ENCODE measurements at places on chromosomes 1 and 21.

- no peak for DNase-seq
Observed at GRCh38 chr1:30191154-30191702, 532.2 kb downstream of the MATN1 start.

DNA sequence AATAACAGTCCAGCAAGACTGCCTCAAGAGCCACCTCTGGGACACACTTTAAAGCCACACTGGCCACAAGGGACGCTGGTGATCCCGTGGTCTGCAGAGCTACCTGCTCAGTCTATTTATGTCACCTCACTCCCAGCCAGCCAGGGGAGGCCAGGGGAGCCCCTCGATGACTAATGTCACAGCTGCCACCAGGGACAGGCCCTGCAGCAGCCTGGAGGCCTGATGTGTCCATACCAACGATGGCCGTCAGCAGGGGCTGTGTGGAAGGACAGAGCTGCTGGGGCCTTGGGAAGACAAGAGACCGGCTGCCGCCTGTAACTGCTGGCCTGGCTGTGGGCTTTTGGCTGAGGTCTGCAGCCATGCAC lies 71.0 kb downstream of the SIK1 start:
- no peak for DNase-seq

DNA sequence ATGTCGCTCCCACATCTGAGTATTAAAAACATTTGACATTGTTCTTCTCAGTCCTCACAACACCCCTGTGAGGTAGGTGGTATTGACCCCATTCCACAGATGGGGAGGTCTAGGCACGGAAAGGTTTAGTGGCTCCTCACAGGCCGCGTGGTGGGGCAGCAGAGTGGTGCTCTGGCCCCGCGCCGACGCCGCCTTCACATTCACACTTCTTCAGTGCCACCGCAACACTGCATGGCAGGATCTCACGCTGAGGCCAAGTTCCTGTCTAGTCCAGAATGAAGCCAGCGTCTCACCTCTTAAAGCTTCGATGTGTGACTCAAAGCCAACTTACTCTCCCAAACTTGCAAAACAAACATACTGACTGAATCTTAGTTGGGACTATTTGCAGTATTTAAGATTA lies 12.1 kb downstream of the ICMT start:
- DNase-seq, result no peak

- DNase-seq, result no peak
Observed at GRCh38 chr21:45543371-45543709, 1.1 kb upstream of the SLC19A1 start.

DNA sequence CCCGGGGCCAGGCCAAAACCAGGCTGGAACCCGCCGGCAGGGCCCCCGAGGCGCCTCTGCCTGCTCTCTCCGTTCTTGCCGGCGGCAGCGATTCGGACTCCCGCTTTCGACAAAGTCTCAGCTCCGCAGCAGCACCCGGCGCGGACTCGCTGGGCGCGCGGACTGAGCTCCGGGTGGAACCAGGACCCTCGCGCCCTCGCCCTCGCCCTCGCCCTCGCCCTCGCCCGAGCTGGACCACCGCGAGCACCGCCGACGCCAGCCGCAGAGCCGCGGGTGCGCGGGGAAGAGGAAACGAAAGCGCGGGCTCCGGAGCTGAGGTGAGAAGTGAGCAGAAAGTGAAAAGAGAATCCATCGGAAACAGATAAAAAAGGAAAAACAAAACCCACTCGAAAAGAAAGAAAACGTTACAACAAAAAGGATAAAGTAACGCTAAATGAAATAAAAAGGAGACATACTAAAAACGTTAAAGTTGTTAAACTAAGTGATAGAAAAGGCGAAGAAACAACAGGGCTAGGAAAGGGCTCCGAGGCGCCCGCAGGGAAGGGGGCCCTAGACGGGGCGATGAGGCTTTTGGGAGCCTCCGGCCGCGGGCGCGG lies 64.9 kb downstream of the MEF2D start:
- DNase-seq, result no peak

- DNase-seq, result no peak
Observed at GRCh38 chr1:207952617-207953542, 42.0 kb upstream of the CD34 start.

DNA sequence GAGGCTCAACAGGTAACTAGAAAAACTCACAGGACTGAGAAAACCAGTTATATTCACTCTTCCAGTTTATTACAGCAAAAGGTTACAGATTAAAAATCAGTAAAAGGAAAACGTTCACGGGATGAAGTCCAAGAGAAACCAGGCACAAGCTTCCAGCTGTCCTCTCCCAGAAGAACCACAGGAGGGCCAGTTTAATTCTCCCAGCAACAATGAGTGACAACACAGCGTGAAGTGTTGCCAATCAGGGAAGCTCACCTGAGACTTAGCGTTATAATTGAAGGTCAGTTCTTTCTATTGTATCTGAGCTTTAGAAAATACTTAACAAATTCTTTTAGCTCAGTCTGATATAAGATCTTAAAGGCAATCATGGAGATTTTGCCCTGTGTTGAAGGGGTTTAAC lies 65.2 kb upstream of the TNR start:
- no peak for DNase-seq
